ENCODE measurements at places on chromosomes 7 and 10. TPM values are rescaled to one million over a fixed set of nuclear protein-coding genes. Genes with fewer than 3 reads are reported as not detected.

The MSS51 gene
- 9.6 TPM for total RNA-seq

The DPP6 gene
- not detected for total RNA-seq

The FAM20C gene
- 30.2 TPM for total RNA-seq

The CACNB2 gene
- total RNA-seq: 20.6 TPM

The CALHM3 gene
- not detected for total RNA-seq

DNA sequence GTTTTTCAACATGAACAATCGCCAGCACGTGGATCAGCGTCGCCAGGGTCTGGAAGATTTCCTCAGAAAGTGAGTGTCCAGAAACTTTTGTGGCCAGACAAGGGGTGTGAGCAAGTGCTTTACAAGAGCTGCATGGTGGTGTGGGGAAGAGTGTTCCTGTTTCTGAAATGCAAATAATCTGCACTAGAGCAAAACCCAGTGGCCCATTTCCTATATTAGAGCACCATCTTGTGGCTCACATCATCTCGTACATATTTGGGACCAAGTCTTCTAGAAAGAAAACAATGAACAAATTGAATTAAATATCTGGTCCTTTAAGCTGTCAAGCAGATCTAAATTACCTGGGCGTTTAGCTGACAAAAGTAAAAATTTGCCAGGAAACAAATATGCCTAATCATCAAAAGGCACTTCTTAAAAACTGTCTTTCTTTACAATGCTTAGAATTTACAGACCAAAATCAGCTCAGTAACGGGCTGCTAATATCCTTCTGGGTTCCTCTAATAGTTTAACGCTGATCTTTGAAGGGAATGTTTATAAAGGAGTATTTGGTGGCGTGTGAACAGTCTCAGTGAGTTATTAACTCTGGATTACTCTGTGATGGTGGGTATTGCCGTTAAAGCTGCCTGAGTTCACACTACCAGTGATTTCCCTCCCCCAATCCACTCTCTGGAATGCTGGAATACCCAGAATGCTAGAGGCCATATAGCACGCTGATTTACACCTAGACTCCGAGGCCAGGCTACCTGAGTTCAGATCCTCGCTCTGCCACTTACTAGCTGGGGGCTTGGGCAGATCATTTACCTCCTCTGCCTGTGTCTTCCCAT, 73.6 kb downstream of the SNX10 start:
- DNase-seq: no peak

- DNase-seq: no peak
Measured at GRCh38 chr7:30428246-30429155, 50.1 kb downstream of the NOD1 start.

DNA sequence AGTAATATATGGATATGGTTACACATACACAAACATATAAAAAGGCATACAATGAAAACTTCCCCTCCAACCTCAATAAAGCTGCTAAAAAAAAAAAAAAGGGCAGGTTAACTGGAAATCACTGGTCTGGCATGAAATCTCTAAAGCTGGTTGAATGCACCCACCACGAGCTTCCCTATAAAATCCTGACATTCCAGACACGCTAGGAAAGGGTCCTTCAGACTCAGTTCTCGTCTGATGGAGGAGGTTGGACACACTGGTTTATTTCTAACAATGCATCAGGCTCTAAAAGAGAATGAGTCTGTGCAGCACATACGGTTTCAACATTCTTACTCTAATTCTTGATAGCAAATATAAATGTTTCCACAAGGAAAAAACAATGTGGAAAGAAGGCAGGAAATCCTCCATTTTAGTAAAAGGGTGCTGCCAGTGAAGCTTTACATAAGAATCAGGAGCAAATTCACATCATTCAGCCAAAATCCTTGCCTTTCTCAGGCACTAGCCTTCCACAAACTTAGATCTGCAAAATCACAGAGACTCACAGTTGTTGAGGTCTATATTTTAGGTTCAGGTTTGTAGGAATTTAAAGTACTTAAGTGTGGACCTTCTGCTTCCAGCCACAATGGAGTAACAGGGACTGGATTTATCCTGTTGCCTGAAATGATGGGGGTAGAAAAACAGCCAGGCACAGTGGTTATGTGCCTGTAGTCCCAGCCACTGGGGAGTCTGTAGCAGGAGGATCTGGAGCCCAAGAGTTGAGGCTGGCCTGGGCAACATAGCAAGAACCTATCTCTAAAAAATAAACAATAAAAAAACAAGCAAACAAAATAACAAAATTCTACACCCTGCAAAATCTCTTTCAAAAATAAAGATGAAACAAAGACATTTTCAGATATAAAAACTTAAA, 73.5 kb downstream of the CYTH3 start:
- DNase-seq: no peak

DNA sequence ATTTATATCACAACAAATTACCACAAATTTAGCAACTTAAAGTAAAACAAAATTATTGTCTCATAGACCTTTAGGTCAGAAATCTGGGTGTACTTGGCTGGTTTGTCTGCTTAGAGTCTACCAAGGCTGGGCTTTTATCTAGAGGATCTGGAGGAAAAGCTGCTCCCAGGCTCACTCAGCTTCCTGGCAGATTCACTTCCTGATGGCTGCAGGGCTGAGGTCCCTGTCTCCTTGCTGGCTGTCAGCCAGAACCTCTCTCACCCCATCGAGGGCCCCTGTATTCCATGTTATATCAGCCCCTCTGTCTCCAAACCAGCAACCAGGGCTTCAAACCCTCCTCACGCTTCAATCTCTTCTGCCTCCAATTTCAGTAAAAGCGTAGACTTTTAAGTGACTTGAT, 734.9 kb downstream of the NRG3 start:
- no peak for DNase-seq

GRCh38 chr10:28714401-28715053, 37.2 kb downstream of the BAMBI start:
- DNase-seq: no peak

DNA sequence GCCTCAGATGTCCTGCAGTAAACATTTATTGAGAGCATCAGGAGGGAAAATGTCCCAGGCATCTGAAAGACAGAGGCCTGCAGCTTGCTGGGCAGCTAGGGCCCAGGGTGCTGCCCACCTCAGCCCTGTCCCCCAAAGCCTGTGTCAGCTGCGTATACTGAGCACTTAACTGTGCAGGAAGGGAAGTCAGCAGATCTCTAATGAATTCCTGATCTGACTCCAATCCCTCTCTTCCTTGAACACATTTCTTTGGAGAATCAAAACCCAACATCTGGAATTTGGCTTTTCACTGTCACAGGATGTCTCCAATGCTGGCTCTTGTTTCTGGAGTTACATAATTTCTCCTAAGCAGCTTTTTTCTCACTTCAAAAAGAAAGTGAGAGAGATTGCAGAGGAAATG, 364.7 kb upstream of the NFE2L3 start:
- no peak for DNase-seq

- no peak for DNase-seq
Measured at GRCh38 chr10:125916977-125917376, 20.6 kb downstream of the FANK1 start.

DNA sequence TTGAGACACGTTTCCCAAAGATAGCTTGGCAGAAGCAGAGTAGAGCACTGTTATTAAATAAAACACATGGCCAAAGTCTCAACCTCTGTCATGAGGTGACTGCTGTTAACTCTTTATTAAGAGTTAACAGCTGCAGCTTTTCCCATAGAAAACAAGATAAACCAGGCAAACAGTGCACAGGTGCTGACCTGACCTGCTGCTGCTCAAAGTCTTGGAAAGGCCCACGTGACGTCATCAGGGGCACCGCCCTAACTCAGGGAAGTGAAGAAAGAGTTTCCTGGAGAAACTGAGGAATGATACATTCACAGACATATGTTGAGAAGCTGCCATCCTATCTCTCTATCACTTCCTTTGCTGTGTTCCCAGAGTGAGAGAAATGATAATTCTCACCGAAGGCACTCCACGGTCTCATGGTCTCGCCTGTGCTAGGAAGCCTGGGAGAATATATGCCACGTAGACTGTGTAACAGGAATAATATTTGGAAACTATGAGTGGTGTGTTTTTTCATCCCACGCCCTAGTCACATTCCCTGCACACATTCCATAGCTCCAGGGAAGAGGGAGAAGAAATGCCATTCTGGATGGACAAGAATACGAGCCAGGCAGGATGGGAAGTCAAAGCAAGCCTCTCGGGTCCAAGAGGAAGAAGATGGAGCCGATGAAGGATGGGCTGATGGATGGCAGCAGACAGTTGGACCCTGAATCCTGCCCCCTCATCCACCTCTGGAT, 146.2 kb upstream of the NFE2L3 start:
- DNase-seq: no peak

- no peak for DNase-seq
Measured at GRCh38 chr7:85041605-85042216, 145.1 kb downstream of the SEMA3D start.

GRCh38 chr10:33238643-33239042, 95.8 kb downstream of the NRP1 start:
- DNase-seq: no peak

GRCh38 chr10:89683883-89684282, 17.5 kb upstream of the KIF20B start:
- DNase-seq: no peak

DNA sequence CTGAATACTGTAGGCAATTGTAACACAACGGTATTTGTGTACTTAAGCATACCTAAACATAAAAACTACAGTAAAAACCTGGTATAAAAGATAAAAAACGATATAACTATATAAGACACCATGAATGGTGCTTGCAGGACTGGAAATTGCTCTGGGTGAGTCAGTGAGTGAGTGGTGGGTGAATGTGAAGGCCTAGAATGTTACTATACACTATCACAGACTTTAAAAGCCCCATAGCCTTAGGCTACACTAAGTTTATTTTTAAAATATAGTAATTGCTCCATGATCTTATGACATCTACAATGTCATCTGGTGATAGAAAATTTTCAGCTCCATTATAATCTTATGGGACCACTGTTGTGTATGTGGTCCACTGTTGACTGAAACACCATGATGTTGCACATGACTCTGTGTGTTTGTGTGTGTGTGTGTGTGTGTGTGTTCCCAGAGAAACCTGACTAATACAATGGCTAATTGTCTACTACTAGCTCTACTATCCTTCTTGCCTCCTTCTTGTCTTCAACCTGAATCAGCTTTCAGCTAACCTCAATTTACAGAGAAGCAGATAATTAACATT, 27.6 kb upstream of the PRPF18 start:
- no peak for DNase-seq

- no peak for DNase-seq
Measured at GRCh38 chr10:30702860-30703259, 73.3 kb upstream of the LYZL2 start.

Measured in cardiac septum (tissue), 1 donor.